Left renal cortex interstitium (tissue), 4 donors: ENCODE measurements at places on chromosomes 6 and 20.

DNA sequence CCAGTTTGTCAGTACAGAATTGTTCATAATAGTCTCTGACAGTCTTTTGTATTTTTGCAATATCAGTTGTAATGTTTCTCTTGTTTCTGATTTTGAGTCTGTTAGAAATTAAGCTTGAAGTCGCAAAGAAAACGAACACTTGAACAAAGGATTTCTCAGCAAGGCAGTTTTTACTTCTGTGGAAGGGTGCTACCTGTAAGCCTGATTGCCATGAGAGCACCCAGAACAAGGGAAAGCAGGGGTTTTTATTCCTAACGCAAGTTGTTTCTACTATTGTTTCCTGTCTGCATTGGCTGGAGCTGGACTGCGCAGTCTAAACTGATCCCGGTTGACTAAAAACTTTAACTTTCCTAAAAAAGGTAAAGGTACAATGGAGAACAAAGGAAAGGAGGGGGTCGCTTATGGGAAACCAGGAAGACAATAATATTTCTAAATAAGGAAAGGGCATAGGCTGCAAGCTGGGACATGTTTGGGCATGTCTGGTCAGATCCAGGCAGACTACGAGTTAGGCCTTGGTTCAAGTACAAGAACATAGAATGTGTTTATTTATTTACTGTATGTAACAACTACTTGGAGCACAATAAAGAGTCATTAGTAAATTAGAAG, 28.5 kb downstream of the HLA-B start:
- no peak for DNase-seq

GRCh38 chr6:99276747-99277146, 72.7 kb downstream of the FAXC start:
- DNase-seq: no peak

- no peak for DNase-seq
Measured at GRCh38 chr6:157455731-157456523, 74.9 kb downstream of the ZDHHC14 start.

- DNase-seq: no peak
Measured at GRCh38 chr6:154508573-154509375, 1.7 kb downstream of the CNKSR3 start.

DNA sequence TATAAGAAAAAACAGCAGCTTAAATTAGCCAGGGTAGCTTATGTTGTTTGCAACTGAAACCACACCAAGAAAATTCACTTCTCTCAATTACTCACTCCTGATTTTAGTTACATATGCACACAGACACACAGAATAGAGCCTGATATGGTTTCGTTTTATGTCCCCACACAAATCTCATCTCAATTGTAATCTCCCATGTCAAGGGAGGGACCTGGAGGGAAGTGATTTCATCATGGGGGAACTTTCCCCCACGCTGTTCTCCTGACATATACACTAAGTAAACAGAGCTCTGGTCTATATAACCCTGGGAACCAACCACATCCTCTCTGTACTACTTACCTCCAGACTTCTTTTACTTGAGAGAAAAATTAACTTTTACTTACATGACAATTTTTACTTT, 9.8 kb downstream of the OR12D1 start:
- no peak for DNase-seq

DNA sequence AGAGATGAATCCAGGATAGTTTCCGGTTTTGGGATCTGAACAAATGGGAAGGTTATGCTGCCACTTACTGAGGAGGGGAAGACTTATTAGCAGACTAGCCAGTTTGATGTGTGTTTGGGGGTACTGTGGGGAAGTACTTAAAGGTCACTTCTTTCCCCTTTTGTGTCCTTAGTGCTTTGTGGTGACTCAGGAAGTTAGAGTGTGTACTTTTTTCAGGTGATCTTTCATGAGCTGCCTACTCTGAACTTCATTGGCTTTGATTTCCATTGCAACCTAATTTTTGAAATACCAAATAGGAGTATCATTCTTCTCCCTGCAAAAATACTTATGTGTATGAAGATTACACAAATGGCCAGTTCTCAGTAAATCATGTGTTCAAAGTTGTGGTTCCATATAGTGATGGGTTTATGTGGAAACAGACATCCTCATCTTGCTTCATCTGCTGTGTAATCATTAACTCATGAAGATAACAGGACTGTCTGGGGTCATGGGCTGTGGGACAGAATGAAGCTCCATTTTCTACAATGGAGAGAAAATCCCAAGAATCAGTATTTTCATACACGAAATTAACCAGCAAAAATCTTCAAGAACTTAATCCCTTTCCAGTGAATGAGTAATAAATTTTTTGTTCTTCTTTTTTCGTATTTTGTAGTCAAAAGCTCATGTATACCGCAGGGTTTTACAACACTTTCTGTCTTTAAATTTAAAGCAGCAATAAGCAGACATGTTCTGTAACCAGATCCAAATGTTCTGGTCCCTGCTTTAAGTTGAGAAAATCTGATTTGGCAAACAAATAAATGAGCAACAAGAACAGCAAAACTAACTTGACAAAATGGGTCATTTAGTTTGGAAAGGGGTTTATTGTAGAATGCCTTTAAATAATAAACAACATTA, 272.2 kb upstream of the FLRT3 start:
- no peak for DNase-seq

DNA sequence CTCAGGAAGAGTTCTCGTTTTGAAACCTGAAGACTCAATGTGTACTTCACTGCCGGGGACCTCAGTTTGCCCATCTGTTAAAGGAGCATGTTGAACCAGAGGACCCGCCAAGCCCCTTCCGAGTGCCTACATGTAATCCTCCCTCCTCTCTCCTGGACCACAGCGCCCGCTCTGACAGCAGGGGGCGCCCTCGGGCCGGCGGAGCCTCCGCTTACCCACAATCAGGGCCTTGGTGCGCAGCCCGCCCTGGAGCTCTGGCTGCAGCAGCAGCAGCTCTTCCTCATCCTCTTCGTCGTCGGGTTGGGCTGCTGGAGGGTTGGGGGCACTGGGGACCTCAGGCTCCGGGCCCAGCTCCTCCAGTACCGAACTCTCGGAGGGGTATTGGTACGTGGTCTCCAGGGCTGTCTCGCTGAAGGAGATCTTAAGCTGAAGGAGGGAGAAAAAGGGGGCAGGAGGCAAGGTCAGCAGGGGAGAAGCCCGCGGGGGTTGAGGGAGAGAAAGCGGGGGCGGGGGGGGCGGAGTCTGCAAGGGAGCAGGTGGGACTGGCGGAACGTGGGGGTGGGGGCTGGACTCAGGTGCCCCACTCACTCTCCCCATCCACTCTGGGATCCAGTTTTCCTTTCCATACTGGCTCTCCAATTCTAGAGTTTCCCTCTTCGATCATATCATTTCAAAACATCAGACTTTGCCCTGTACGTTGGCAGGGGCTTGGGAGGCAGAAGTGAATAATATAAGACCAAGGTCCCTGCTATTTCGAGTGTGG, 6.3 kb upstream of the DHX16 start:
- no peak for DNase-seq

DNA sequence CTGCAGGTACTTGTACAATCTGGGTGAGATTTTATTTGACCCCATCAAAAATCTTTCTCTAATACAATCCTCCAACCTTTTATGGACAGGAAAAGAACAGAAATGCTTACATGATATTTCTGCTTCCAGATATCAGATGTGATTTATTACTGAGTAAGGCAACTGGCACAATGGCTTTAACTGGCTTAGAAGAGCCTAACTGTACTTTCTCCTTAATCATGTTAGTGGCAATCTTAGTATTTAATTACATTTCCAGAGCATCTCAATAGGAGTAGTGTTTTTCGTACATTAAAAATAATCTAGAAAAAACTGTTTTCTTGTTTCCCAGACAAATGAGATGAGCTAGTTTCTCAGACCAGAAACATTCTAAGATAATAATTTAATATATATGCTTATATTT, 251.6 kb downstream of the KCNQ5 start:
- DNase-seq: no peak

DNA sequence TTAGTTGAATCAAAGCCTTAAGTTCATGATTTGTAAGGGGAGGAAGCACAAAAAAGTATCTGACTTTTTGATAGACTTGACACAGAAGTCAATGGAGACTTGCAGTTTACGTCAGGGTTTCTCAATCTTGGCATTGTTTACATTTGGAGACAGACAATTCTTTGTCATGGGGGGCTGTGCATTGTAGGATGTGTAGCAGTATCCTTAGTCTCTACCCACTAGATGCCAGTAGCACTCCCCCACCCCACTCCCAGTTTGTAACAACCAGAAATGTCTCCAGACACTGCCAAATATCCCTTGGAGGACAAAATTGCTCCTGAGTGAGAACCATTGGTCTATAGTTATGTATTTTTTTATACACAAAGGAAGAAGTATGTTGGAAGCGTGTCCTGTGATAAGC, 434.1 kb downstream of the RFPL4B start:
- DNase-seq: no peak

GRCh38 chr6:16721977-16722376, 39.3 kb downstream of the ATXN1 start:
- DNase-seq: no peak

GRCh38 chr6:144148886-144149285, 1.4 kb upstream of the STX11 start:
- DNase-seq: no peak

DNA sequence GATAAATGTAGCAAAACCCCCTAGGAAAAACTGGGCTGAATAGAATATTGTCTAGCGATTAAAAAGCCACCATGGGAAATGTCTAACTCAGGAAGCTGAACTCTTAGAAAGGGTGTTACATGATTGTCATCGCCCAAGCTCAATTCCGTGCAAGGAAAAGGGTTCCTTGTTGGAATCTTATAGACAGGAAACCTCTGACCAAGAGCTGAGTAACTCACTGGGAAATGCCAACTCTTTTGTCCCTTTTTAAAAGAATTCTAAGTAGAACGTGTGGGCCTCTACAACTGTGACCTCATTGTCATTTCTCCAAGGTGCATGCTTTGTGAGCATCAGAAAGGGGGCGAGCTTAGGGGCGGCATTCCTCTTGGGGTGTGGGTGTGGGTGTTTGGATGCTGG, 88.1 kb downstream of the SYNJ2 start:
- DNase-seq: no peak

- no peak for DNase-seq
Measured at GRCh38 chr6:113600551-113601339, 256.4 kb upstream of the MARCKS start.

DNA sequence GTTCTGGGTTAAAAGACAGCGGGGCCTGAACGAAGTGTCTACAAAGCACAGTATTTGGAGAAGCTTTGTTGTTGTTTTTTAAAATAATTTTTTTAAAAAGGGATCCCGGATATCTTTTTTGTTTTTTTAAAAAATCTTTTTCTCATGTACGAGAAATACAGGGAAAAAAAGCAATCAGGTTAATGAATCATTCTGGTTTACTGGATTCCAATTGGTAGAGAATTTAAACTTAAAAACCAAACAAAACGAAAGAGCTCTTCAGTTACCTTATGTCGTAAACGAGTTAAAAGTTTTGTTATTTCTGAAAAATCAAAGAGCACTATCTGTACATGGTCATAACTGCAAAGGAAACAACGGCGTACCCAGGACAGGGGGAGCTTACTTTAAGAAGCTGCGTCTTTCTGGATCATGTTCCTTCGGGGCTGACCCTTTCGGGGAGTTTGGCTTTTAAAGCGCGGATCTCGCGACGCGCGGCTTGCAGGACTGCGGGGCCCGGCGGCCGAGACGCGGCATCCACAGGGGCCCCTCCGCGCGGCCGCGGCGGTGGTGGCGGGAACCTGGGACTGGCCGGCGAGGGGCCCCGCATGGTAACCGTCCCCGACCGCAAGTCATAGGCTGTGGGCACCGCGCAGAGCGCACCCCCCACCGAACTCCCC, 927 bp downstream of the IL20RA start:
- DNase-seq: no peak

GRCh38 chr20:13690943-13691342, 52.2 kb upstream of the TASP1 start:
- peak; percentile 27 for DNase-seq

- no peak for DNase-seq
Measured at GRCh38 chr6:24431045-24431451, 28.3 kb downstream of the MRS2 start.

GRCh38 chr6:155543166-155543847, 87.7 kb upstream of the NOX3 start:
- no peak for DNase-seq

DNA sequence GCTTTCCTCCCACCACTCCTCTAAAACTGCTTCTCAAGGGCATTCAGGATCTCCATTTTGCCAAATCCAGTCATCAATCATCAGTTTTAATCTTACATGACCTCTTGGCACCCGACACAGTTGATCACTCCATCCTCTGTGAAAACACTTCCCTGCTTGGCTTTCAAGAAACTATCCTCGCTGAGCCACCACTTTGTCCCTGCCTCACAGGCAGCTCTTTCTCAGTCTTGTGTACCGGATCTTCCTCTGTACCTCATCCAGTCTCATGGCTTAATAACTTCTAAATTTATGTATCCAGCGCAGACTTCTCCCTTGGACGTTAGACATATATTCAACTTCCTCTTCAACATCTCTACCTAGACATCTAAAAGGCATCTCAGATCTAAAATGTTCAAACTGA, 89.9 kb downstream of the BTBD9 start:
- no peak for DNase-seq

GRCh38 chr6:20931093-20931492, 396.8 kb downstream of the CDKAL1 start:
- no peak for DNase-seq

DNA sequence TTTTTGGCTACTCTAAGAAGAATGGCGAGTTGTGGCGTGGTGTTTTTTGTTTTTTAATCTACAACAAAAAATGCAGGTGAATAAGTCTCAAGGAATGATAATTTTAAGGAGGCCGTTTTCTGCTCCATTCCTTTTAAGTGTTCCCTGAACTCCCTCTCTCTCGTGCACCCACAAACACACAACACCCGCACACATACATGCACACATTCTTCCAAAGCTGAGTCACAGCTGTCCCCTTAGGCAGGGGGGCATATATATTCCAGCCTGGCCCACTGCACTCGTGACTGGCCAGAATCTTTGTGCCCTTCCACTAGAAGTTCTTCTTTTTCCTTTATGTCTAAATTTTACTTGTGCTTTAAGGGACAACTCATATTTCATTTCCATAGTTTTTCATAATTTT, 405.7 kb downstream of the LMBRD1 start:
- DNase-seq: no peak

GRCh38 chr6:158686791-158687381, 37.0 kb downstream of the SYTL3 start:
- DNase-seq: no peak

DNA sequence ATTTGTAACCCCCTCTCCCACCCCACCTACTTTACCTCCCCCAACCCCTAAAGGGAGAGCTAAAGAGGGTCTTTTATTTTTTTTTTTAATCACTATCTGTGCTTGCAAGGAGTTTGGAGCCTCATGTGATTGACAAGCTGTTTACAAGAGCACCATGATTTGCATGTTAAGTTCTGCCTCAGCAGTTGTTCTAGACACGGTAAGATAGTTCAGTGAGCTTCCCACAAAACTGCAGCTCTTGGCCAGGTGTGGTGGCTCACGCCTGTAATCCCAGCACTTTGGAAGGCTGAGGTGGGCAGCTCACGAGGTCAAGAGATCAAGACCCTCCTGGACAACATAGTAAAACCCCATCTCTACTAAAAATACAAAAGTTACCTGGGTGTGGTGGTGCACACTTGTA, 5.0 kb upstream of the PXDC1 start:
- DNase-seq: no peak
